Astrocyte (in vitro differentiated cells and primary cell): ENCODE measurements at places on chromosomes 7 and 10. TPM values are rescaled to one million over a fixed set of nuclear protein-coding genes. Genes with fewer than 3 reads are reported as not detected.

ADCYAP1R1 gene
- 0.05 and 0.14 TPM in 2 replicates for total RNA-seq

AMPH gene
- 2.9 and 3.3 TPM in 2 replicates for total RNA-seq

DNA sequence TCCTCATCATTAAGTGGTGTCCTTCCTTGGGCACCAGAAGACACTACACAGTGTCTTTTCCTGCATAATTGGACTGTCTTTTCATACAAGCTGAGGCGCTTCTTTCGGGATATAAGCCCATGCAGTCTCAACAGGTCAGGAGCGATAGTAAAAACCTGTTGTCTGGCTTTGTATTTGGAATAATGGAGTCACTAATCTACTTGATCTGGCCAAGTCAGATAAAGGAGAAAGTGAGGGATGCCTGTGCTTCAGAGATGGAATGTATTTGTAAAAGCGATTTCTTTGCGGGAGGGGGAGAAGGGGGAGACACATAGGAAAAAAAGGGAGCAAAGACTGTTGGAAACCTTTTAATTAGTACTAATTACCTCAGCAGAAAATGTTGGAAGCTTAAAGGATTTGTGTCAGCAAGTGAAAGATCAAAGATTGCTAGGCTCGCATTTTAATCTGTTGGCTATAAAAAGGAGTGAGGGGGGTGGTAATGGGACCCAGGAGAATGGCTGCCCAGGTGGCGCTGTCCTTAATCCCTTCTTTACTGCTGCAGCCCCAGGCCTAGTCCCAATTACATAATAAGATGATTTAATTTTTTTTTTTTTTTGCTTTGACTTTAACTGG lies 581.4 kb downstream of the LRMDA start:
- peaks cover 11% of the 10 kb centered on the region for H3K27me3 ChIP-seq
- no peak overlapping the region for H3K4me3 ChIP-seq
- DNase-seq = no peak

ANKRD2 gene
- 0.22 and 0.36 TPM in 2 replicates for total RNA-seq

ANXA8L1 gene
- 0.59 and 1.5 TPM in 2 replicates for total RNA-seq

DNA sequence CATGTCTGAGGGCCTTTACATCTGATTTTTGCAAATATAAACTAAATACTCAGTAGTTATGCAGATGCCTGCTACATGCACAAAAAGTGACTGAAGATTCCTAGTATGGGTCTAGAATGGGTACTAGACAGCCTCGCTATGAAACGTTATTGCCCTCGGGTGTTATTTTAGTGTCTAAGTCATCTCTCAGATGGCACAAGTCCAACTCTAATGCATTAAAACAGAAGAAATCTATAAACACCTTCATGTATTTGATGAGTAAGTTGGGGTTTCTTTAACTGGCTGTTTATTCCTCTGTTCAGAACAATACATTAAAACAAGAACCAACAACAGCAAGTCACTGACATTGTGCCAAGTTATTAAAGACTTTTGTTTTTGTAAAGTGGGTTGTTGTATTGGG lies 41.6 kb downstream of the TEX36 start:
- no peaks in the 10 kb centered on the region for H3K4me1 ChIP-seq
- no peaks in the 10 kb centered on the region for H3K27me3 ChIP-seq
- no peaks in the 10 kb centered on the region for H3K36me3 ChIP-seq
- H3K4me3 ChIP-seq = no peak overlapping the region
- no peak overlapping the region for H3K27ac ChIP-seq
- DNase-seq = no peak

WEE2 gene
- total RNA-seq = not detected in 2 replicates

- no peak overlapping the region for H3K27ac ChIP-seq
- peaks cover 17% of the 10 kb centered on the region for H3K4me1 ChIP-seq
- peak overlapping the region; percentile 53 for H3K4me3 ChIP-seq
- H3K27me3 ChIP-seq = no peaks in the 10 kb centered on the region
- DNase-seq = peak; percentile 78
- no peaks in the 10 kb centered on the region for H3K36me3 ChIP-seq
Measured at GRCh38 chr7:84196084-84196503, 1.5 kb upstream of the SEMA3A start.

DNA sequence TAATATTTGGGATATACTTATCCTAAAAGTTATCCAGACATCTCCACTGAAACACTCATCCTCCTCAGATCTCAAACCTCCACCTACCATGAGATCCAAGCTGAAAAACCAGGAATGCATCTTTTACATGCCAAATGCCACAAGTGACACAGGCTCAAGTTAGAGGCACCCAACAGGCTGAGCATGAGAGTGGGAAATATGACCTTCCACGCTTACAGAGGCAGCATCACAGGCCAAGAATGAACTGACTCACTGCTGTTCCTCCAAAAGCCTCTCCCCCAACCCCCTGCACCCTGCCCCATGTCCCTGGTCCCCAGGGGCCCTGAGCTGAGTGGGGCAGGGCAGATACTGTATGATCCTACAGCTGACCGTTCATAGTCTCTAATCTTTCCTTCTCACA lies 4.8 kb upstream of the MTPAP start:
- H3K27me3 ChIP-seq = no peaks in the 10 kb centered on the region
- DNase-seq = peak; percentile 92
- peak overlapping the region; percentile 3 for H3K27ac ChIP-seq
- no peak overlapping the region for H3K4me3 ChIP-seq
- no peaks in the 10 kb centered on the region for H3K36me3 ChIP-seq

DNA sequence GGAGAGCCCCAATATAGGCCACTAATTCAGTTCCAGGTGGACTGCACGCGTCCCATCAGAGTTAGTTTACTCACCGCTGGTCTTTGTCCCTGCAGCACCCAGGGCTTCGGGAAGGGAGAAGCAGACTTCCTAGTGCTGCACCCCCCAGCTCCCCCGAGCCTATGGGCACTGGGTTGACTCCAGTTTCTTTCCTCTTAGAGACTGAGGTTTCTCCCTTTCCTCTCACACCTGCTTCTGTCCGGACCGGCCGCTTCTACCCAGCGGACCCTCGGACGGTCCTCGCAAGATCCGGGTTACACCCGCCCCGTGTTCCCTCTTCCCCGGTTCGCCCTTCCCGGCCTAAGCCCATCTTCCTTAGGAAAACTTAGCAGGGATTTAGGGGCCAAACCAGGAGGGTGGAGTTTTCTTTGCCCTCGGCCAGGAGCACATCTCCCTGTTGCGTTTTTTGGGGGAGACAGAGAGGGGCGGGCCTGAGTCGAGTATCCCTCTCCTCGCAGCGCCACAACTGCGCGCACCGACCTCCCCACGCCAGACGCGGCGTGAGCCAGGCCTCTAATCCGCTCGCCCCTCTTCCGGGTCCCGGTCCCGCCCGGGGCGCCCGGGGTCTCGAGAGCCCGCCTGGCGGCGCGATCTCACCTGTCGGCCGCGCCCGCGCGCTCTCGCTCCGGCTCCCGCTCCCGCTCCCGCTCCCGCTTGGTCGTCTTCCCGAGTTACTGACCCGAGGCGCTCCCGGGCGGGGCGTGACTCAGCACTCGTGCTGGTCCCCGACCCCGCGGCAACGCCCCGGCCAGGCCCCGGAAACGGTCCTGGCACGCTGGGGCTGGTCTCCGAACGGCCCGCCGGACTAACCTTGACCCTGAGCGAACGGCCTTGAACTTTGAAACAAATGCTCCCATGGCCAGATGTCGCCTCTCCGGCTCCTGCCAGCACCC lies at the start of gene AIFM2:
Gene AIFM2 (minus strand): TSS at position 728 of the 932 bp plus-strand sequence. CDS start 8,741 bp downstream, outside the sequence.
- H3K36me3 ChIP-seq = no peaks in the 10 kb centered on the region
- DNase-seq = peak; percentile 44
- H3K4me1 ChIP-seq = peaks cover 12% of the 10 kb centered on the region
- no peak within 1 kb of the TSS for H3K27ac ChIP-seq
- no peaks in the 10 kb centered on the region for H3K27me3 ChIP-seq

- no peak within 1 kb of the TSS for H3K27ac ChIP-seq
- H3K27me3 ChIP-seq = peaks cover 32% of the 10 kb centered on the region
Measured at GRCh38 chr10:117240621-117241529, at the start of gene SLC18A2. TSS of gene SLC18A2 (plus strand) at chr10:117241114. CDS start at chr10:117241694, 580 bp downstream.

DNA sequence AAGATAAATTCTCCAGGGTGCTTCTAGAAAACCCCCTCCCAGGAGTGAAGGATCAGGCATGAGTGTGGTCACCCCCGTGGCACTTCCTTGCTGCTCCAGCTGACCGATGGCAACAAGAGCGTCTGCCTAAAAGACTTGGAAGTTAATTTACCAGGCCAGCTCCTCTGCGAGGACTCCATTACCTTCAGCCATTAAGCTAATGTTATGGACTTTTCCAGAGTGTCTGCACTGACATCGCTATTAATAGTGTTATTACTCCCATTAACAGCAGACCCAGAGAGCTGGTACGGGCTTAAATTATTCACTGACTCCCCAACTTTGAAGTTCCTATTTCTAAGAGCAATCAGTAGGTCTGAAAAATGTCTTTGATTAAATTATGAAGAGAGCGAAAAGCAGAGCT lies 345.8 kb downstream of the PLXNA4 start:
- H3K27ac ChIP-seq = no peak overlapping the region
- no peak overlapping the region for H3K4me3 ChIP-seq
- H3K36me3 ChIP-seq = no peaks in the 10 kb centered on the region
- H3K4me1 ChIP-seq = no peaks in the 10 kb centered on the region
- no peak for DNase-seq

GRCh38 chr7:96183163-96183670 lies 138.7 kb downstream of the SLC25A13 start:
- no peaks in the 10 kb centered on the region for H3K27me3 ChIP-seq
- H3K4me3 ChIP-seq = no peak overlapping the region
- H3K36me3 ChIP-seq = peaks cover 5% of the 10 kb centered on the region
- no peak overlapping the region for H3K27ac ChIP-seq
- no peaks in the 10 kb centered on the region for H3K4me1 ChIP-seq
- no peak for DNase-seq

TAS2R40 gene
- not detected in 2 replicates for total RNA-seq

TMEM196 gene
- total RNA-seq = not detected in 2 replicates

GRCh38 chr10:122112625-122113160 lies 123.7 kb downstream of the TACC2 start:
- DNase-seq = peak; percentile 92
- peaks cover 34% of the 10 kb centered on the region for H3K4me1 ChIP-seq
- H3K4me3 ChIP-seq = peak overlapping the region; percentile 74
- H3K27me3 ChIP-seq = no peaks in the 10 kb centered on the region

GRCh38 chr10:71780719-71781118 lies 7.4 kb upstream of the VSIR start:
- peaks cover 4% of the 10 kb centered on the region for H3K27me3 ChIP-seq
- DNase-seq = no peak
- no peak overlapping the region for H3K27ac ChIP-seq

ARL5B gene
- 32.6 and 36.7 TPM in 2 replicates for total RNA-seq

DNA sequence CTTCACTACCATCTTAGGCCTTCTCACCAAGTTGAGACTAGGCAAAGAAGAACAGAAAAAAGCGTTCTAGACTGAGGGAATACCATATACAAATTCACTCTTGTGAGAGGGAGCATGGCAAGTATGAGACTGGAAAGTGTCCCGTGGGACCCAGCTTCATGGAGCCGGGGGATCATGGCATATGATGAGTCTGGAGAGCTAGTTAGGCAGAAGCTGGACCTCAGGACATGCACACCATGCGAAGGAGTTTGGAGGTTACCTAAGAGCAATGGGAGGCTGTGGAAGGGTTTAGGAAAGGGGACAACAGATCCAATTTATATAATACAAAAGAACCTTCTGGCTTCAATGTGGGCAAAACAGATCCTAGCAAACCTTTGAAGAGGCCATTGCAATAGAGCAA lies 34.1 kb downstream of the STK17A start:
- peaks cover 42% of the 10 kb centered on the region for H3K36me3 ChIP-seq
- DNase-seq = no peak
- no peaks in the 10 kb centered on the region for H3K27me3 ChIP-seq
- H3K4me1 ChIP-seq = peaks cover 20% of the 10 kb centered on the region

NEUROG3 gene
- total RNA-seq = not detected in 2 replicates

- H3K27ac ChIP-seq = no peak overlapping the region
- H3K4me3 ChIP-seq = no peak overlapping the region
- no peaks in the 10 kb centered on the region for H3K27me3 ChIP-seq
- peak; percentile 76 for DNase-seq
Measured at GRCh38 chr7:133481676-133482075, 228.8 kb downstream of the EXOC4 start.

- peak; percentile 98 for DNase-seq
- peaks cover 50% of the 10 kb centered on the region for H3K4me1 ChIP-seq
- H3K27me3 ChIP-seq = no peaks in the 10 kb centered on the region
- H3K27ac ChIP-seq = peak overlapping the region; percentile 84
- no peaks in the 10 kb centered on the region for H3K36me3 ChIP-seq
- H3K4me3 ChIP-seq = no peak overlapping the region
Measured at GRCh38 chr10:33134011-33134751, 176.2 kb upstream of the ITGB1 start.

- H3K4me3 ChIP-seq = no peak overlapping the region
- no peak overlapping the region for H3K27ac ChIP-seq
- DNase-seq = no peak
- H3K4me1 ChIP-seq = no peaks in the 10 kb centered on the region
- H3K36me3 ChIP-seq = no peaks in the 10 kb centered on the region
Measured at GRCh38 chr10:32084185-32084851, 28.1 kb upstream of the KIF5B start.

GRCh38 chr10:120474956-120475355 lies 17.9 kb downstream of the PLPP4 start:
- H3K4me3 ChIP-seq = no peak overlapping the region
- H3K36me3 ChIP-seq = no peaks in the 10 kb centered on the region
- no peak overlapping the region for H3K27ac ChIP-seq
- no peak for DNase-seq
- peaks cover 24% of the 10 kb centered on the region for H3K4me1 ChIP-seq

DNA sequence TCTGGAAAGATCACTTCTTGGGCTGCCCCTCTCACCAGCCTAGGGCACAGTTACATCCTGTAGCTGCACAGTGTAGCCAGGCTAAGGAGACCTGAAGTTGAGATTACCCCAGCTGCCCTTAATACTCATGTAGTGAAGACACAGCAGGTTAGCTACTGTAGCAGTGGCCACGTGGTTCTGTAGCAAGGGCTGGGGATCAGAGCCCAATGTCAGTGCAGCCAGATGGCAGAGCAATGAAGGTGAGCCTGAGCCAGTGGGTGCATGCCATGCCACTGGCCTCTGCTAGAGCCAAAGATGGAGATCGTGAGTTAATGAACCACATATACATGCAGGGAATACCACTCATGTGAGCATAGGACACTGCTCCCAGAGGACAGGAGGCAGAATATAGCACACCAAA lies 15.5 kb downstream of the AMPH start:
- no peak for DNase-seq
- H3K4me1 ChIP-seq = no peaks in the 10 kb centered on the region
- no peaks in the 10 kb centered on the region for H3K36me3 ChIP-seq

DNA sequence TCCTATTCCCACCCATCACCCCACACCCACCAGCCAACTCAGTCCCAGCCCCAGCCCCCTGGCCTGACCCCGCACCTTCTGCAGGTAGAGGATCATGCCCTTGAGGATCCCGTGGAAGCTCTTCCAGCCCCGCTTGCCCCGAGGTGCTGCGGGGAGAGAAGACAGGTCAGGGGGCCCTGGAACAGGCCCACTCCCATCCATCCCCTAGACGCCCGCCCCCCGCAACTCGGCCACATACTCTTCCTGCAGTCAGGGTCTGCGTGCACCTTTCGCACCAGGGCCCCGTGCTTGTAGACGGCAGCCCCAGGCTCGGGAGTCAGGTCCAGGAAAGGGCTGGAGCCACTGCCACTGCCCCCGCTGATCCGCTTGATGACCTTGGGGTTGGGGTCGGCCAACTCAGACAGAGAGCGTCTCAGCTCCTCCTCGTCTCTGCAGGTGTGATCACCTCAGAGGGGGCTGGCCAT lies 9.6 kb downstream of the NFKB2 start:
- no peak for DNase-seq
- H3K27ac ChIP-seq = no peak overlapping the region
- H3K27me3 ChIP-seq = peaks cover 8% of the 10 kb centered on the region
- H3K4me3 ChIP-seq = no peak overlapping the region
